Stomach (tissue), 19 donors: ENCODE measurements at places on chromosomes 2 and 18. TPM values are rescaled to one million over a fixed set of nuclear protein-coding genes. Genes with fewer than 3 reads are reported as not detected.

DNA sequence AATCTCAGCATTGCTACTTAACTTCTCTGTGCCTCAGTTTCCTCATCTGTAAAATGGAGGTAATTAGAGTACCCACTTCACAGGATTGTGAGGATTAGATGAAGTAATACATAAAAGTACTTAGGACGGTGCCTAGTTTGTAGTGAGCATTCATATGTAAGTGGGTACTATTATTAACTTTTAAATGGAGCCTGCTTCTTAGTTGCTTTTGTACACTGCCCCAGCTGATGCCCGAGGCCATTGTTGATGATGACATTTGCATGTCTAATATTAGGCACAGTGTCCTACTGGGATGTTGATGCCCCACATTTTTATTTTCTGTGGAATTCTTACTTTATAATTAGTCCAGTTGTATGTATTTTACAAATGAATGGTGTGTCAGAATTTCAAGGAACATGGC lies 79.7 kb upstream of the STON1 start:
- no peak for DNase-seq

- no peak for DNase-seq
These were observed 88.4 kb upstream of the SMAD2 start for GRCh38 chr18:48018851-48019250.

DNA sequence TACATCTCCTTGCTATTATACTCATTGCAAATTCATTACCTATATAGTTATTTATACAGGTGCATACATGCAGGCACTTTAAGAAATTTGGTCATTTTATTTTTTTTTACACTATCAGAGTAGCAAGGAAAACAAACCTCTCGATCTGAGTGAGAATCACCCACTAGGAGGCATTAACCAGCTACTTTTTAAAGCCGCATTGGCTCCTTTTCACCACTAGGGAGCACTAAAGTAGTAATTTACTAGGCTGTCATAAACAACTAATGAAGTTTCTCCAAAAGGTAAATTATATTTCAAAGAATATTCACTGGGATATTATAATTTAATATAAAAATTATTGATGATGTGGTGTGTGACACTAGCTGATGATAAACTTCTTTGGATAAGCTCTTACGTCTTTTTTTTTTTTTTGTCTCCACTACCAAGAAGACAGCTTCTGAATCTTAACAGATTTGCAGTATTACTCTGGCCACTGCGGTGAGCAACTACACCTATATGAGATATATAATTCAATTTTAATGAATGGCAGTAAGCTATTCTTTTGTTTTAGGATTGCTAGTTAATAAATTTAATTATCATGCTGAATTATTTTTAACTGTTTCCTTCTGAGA lies 101.9 kb downstream of the NOL4 start:
- peak; percentile 69 for DNase-seq

- no peak for DNase-seq
These were observed 648.1 kb downstream of the CPS1 start for GRCh38 chr2:211204456-211204855.

The AP1S3 gene
- not detected for total RNA-seq

DNA sequence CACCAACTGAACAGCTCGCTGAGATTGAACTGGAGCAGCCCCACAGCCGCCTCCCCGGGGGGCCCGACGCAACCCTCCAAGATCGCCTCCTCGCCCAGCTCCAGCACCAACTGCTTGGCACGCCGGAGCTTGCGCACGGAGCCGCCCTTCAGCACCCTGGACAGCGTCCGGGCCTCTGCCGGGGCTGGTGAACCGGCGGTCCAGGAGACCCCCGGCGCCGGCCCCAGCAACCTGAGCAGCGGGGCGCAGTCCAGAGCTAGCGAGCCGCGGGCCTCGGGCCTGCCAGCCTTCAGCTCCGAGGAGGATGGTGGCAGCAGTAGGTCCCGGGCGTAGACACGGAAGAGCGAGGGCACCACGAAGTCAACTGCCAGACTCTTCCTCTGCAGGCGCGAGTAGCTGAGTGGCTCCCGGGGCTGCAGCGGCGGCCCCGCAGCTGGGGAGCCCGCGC lies 1.2 kb downstream of the ALK start:
- DNase-seq: peak; percentile 91

The IHH gene
- 13.4 TPM for total RNA-seq

DNA sequence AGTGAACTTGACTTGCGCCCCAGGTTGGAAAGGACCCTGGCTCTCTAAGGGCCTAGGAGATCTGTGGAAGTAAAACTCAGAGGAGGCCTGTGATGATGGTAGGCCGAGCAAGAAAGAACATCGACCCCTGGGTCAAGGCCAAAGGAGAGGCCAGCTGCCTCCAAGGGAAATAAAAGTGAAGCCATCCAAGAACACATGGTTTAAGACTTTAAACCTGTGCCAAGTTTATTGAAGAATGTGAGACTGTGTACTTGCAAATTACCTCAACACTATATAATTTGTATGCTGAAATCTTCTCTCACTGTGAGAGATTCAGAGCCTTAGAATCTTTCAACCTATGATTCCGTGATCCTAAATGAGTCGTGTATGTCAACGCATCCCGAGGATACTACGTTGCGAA lies 40.7 kb upstream of the COBLL1 start:
- no peak for DNase-seq

The DAW1 gene
- total RNA-seq: not detected

The PRSS56 gene
- not detected for total RNA-seq

GRCh38 chr2:38394041-38394440 lies 17.0 kb upstream of the ATL2 start:
- no peak for DNase-seq

DNA sequence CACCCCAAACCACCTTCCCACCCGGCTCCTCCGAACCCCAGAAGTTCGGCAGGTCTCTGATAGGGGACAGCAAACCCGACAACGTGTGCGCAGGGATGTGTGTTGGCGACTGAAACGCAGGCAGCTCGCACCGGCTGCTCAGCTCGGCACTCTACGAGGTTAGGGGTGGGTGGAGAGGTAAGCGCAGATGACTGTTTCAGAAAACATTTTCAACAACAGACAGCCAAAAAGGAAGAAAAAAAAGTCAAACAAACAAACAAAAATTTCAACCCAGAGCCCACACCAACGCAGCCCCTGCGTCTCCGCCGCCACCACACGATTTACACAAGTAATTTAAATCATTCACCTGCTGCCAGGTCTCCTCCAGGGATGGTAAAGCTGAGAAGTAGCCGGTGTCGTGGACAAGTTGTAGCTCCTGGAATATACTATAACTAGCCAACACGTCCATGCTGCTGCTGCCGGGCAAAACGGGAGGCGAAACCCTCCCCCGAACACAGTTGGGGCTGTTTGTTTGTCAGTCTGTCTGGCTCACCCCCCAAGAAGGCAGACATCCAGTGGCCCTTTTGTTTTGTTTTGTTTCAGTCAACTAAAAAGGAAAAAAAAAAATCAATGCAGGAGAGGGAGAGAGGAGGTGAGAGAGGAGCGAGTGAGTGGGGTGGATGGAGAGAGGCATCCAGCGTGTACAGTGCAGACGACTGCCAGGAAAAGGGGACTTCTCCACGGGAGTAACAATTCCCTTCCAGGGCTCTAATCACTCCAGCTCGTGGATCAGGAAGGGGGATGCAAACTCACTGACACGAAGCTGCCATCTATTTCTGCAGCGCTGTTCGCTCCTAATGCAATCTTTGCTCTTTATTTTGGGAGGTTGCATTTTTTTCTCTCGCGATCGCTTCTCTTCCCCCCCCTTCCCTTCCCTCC lies at the start of gene KLF7:
KLF7 (minus strand) TSS at position 828 of the 918 bp plus-strand sequence; CDS start at position 448, 380 bp downstream.
- peak; percentile 84 for DNase-seq

DNA sequence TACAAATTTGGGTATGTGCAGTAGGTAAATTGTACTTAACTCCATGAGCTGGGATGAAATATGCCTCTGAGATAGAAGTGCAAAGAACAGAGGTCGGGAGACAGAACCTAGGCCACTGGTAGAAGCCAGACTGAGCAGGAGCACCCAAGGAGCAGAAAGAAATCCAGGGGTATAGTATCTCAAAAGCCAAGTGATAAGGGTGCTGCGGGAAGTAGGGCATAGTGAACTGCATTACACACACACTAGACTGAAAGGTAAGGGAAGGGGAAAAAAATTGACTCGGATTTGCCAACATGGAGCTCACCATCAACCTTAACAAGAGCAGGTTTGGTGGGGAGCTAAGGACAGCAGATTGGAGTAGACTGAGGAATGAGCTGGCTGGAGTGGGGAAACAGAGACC lies 89.3 kb upstream of the TMEM247 start:
- no peak for DNase-seq

The NT5DC4 gene
- total RNA-seq: not detected

The CLEC4F gene
- 0.37 TPM for total RNA-seq

The UGGT1 gene
- total RNA-seq: 41.7 TPM

GRCh38 chr2:120729406-120730399 lies 6.0 kb upstream of the GLI2 start:
- DNase-seq: peak; percentile 62

DNA sequence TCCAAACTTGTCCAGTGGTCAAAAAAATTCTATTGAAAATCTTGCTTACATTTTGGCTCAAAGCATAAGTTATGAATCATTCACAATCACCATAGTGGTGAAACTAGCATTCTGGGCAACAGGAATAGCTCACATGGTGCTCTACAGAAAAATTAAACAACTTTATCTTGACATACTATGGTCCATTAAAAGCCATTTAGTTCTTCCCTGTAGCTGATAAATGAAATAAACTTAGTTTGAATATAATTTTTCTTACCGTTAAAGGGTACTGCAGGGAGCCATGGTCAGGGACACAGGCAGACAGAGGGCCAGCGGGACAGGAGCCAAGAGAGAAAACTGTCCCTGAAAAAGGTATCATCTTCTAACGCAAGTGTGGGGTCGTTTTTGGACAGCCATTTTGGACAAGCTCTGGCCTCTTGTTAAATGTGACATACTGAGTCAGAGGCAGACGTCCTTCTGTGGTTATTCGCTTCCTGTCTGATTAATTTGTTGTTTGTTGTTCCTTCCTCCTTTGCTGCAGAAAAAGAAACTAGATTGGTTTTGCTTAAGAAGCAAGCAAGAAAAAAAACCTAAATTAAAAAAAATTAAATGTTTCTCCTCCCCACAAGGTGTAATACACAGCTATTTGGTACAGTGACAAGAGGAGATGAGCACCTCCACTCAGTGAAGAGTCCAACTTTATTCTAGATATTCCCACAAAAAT lies at the start of gene WIPF1:
WIPF1 (minus strand) TSS at position 460 of the 703 bp plus-strand sequence. CDS start 12,231 bp downstream, outside the sequence.
- peak; percentile 62 for DNase-seq

GRCh38 chr18:45844938-45845337 lies 19.5 kb downstream of the SIGLEC15 start:
- no peak for DNase-seq

The TMEM198 gene
- not detected for total RNA-seq

- DNase-seq: peak; percentile 83
These were observed 4.6 kb downstream of the TGIF1 start for GRCh38 chr18:3454365-3455089.

The SIGLEC15 gene
- total RNA-seq: not detected

GRCh38 chr2:69581774-69582581 lies 61.6 kb downstream of the AAK1 start:
- no peak for DNase-seq

- DNase-seq: no peak
These were observed 290.6 kb downstream of the ZNF521 start for GRCh38 chr18:25061395-25061794.

- no peak for DNase-seq
These were observed 29.2 kb downstream of the PDIA6 start for GRCh38 chr2:10783421-10783820.

- DNase-seq: no peak
These were observed 2.6 kb downstream of the ANKRD44 start for GRCh38 chr2:197307933-197308521.

The ALK gene
- total RNA-seq: not detected

GRCh38 chr2:149443150-149443549 lies 112.8 kb downstream of the LYPD6 start:
- DNase-seq: no peak

The NEB gene
- total RNA-seq: 1.3 TPM

The C1QL2 gene
- total RNA-seq: not detected

The CARF gene
- total RNA-seq: 23.7 TPM

DNA sequence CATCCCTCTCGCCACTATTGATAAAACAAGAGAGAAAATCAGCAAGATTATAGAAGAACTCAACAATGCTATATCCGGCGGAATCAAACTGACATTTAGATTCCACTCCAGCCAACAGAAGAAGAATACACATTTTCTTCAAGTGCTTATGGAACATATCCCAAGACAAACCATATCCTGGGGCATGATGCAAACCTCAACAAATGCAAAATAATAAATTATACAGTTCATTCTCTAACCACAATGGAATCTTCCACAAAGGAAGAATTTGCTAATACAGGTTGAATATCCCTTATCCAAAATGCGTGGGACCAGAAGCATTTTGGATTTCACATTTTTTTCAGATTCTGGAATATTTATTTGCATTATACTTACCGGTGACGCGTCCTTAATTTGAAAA lies 51.4 kb upstream of the YPEL5 start:
- no peak for DNase-seq
